ENCODE measurements at places on chromosomes 7 and 10. TPM values are rescaled to one million over a fixed set of nuclear protein-coding genes. Genes with fewer than 3 reads are reported as not detected.

DNA sequence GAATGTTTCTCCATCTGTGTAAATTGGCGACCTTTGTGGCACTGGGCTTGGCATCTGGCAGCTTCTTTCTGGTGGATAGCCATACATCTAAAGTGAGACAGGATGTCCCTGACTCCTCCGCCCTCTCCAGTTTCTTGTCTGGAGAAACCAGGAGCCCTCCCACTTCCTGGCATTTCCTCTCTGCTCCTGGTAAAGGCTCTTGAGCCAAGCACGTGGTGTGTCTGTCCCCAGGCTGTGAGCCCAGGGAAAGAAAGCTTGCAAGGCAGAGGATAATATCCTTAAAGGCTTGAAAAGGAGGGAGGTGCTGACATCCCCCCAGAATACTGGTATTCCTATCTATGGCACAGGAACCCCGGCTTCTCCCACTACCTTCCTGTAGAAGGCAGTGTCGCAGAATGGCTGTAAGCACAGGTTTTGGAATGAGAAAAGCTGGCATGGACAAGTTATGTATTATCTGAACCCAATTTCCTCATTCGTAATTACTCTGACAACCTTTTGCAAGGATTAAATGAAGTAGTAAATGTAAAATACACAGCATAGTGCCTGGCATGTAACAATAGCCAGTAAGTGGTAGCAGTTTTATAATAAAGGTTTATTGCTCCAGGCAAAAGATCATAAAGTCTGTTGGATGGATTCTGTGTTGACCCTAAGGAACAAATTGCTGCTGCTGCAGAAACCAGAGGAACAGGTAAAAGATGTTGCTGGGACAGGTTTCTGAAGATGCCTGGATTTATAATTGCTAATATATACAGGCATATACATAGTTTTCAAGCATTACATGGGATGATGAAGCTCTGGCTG is 11.8 kb upstream of the ACSL5 start:
- DNase-seq: peak; percentile 89

GRCh38 chr7:98398567-98399372 is 2.1 kb downstream of the BAIAP2L1 start:
- DNase-seq: no peak

GRCh38 chr10:59854571-59854970 is 51.8 kb downstream of the CCDC6 start:
- DNase-seq: no peak

DNA sequence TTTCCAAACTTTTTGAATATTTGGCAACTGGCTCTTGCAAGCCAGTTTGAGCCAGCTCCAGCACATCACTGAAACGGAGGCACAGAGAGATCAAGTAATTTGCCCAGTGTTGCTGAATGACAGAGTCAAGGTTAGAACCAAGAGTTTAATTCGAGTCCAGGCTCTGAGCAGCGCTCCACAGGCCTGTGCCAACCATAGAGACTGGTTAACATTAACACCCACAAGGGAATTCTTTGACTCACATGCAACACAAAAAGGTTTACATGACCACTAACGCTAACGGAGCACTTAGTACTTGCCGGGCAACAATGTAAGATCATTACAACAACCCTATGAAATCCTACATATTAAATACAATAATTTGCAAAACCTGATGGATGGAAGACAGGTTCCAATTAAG is 1.5 kb downstream of the RGS10 start:
- DNase-seq: no peak

DNA sequence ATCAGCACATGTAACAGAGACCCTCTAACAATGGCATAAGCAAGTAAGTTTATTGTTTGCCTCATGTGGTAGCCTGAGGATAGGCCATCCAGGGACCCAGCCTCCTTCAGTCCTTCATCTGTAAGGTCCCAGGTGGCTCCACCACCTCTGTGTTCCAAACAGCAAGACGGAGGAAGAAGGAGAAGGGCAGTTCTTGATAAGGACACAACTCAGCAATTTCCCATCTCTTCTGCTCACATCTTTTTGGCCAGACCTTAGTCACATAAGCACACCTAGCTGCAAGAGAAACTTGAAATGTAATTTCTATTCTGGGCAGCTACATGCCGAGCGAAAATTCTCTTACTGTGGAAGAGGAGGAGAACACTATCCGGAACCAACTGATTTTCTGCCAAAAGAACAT is 33.9 kb downstream of the DCLRE1A start:
- no peak for DNase-seq

- no peak for DNase-seq
Measured at GRCh38 chr10:80265740-80266512, 23.5 kb downstream of the MAT1A start.

DNA sequence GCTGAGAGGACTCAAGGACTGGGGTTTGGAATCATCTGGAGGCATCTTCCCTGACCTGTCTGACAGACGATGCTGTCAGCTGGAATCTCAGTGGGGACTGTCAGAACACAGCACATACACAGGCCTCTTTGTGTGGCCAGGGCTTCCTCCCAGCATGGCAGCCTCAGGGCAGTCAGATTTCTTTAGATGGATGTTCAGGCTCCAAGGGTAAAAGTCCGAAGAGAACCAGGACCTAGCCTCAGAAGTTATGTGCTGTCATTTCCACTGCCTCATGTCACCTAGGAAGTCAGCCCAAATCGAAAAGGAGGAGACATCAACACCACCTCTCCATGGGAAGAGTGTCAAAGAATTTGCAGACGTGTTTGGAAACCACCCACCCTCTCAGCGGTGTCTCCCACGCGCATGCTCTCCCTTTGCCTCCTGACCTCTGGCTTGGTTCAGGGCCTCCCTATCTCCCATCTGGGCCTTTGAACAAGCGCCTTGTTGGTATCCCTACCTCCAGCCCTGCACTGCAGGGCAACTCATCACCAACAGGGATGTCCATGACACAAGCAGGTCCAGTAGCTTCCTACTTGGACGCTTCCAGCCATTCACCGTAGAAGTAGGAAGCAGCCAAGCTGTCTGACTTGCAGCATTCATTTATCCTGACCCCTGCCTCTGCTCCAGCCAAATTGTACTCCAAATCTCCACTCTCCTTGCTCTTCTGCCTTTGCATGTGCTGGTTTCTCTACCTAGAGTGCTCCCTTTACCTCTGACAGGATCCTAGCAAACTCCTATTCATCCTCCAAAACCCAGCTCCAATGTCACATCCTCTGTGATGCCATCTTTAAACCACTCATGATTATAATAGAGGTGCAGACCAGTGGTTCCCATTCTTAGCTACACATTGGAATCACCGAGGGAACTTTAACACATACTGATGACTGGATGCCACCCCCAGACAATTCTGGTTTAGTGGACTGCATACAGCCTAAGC is 121.6 kb downstream of the OAT start:
- DNase-seq: peak; percentile 68

GRCh38 chr10:34576797-34577196 is 238.3 kb downstream of the PARD3 start:
- no peak for DNase-seq

GRCh38 chr10:6014241-6014761 is 37.0 kb upstream of the IL15RA start:
- no peak for DNase-seq

DNA sequence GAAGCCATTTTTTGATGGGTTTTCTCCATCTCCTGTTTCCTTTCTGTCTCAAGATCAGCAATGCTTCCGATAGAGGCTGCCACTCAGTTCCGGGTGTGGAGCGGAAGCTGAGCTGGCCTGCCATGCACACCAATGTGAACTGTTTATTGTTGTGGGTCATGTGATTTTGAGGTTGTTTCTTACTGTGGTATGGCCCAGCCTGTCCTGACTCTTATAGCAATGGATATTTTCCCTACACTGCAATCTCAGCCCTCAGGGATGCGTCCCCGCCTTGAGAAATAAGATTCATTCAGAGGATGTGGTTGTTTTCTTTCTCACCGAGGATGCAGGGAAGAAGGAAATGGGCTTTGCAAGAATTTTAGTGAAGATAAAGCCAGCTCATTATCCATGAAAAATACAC is 134.7 kb downstream of the PFKFB3 start:
- no peak for DNase-seq

DNA sequence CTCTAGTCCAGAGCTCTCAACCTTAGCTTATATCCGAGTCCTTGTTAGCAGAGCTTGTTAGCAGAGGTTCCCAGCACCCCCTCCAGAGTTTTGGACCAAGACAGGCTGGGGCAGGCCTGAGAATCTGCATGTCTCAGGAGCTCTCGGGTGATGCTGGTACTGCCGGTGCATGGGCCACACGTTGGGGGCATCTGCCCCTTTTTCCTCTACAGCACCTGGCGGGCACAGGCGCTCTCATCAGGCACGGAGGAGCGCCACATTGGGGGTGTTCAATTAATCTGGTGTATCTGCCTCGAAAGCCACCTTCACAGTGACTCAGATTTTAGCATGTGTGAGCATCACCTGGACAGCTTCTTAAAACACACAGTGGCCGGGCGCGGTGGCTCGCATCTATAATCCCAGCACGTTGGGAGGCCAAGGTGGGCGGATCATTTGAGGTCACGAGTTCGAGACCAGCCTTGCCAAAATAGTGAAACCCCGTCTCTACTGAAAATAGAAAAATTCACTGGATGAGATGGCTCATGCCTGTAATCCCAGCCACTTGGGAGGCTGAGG is 117.7 kb downstream of the ELFN1 start:
- DNase-seq: peak; percentile 59

- DNase-seq: no peak
Measured at GRCh38 chr7:125828153-125828700, 898.6 kb upstream of the POT1 start.

The MKX gene
- 0.55 TPM for total RNA-seq

The ACHE gene
- 1.9 TPM for total RNA-seq

The CPA2 gene
- 2.2 TPM for total RNA-seq

The NT5C3A gene
- 18.5 TPM for total RNA-seq

The WNT2 gene
- 0.45 TPM for total RNA-seq

The TFEC gene
- 12.7 TPM for total RNA-seq

All from mesenteric fat pad (tissue), 1 donor.